Stimulated activated CD8-positive, alpha-beta memory T cell treated with anti-CD3 and anti-CD28 coated beads, Interleukin-12 subunit alpha, Interleukin-12 subunit beta, amount 100 ng/mL, for 4 hours (primary cell): ENCODE measurements at places on chromosomes 3 and 15.

DNA sequence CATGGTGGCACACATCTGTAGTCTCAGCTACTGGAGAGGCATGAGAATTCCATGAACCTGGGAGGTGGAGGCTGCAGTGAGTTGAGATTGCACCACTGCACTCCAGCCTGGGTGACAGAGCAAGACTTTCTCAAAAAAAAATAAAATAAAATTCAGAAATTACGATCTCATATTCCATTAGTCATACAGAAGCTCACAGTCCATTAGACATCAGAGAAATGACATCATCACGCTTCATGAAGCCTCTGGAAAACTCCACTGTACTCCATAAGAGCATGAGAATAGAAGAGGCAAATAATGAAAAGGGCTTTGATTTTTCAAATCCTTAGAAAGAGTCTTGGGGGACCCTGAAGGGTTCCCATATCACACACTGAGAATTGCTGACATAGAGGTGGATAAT, 145.0 kb upstream of the MITF start:
- no peak for DNase-seq

- no peak for DNase-seq
Measured at GRCh38 chr3:170081079-170081741, 43.4 kb downstream of the GPR160 start.

DNA sequence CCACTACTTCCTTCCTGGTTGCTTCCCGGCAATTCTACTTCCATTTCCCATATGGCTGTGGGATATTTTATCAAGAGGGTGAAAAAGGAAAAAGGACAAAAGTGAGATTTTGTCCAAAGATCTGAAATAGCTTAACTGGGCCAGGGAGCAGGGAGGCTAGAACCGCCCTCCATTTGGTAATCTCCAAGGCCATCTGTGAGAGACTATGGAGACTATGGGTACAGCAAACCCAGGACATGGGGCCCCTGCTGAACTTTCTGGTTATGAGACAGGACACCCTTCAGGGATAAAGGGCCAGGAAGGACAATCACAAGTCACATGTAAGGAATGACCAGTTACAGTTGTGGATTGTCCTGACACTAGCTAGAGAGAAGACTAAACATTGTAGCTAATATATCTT, 24.3 kb downstream of the ZSCAN2 start:
- DNase-seq: no peak

DNA sequence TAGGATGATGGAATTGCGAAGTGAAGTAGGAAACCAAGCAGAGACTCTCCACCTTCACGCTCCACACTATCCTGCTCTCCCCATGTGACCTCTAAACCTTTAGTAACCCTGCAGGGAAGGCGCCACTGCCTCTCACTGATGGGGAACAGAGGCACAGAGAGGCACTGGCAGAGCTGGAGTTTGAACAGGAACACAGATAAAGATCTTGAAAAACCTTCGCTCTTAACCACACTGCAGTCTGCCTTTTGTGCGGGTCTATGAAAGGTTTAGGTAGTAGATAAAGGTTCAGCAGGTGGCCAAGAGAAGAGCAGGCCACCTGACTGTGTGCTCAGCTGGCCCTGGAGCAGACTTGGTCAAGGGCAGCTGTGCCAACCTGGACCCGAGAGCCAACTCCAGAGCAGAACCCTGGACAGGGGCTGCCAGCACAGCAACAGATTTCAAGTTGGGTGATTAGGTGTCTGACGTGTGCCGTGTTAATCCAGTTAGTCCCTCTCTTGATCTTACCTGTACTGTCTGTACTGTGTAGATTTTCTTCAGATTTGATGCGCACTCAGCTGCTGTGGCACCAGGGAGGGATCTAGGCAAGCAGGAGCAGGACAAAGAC, 15.2 kb downstream of the EIF4E3 start:
- no peak for DNase-seq

DNA sequence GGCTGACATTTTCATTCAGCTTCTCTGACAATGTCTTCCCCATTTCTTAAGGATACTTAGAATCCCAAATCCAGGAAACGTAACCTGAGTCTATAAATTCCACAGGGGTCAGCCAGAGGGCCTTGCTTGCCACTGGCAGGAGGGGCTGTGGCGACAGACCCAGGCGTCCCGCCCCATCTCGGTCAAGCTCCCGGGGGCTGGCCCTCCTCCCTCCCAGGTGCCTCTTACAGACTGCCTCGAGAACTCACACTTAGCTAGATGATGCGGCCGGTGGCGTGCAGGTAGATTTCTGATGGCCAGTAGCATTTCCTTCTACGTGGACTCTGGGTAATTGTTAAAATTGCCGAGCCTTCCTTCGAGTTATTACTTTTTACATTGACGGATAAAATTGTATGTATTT, 172.5 kb downstream of the NSMCE3 start:
- DNase-seq: no peak

- DNase-seq: no peak
Measured at GRCh38 chr3:13322324-13322723, 97.8 kb downstream of the NUP210 start.

GRCh38 chr3:20310629-20311028, 124.6 kb upstream of the SGO1 start:
- DNase-seq: no peak

DNA sequence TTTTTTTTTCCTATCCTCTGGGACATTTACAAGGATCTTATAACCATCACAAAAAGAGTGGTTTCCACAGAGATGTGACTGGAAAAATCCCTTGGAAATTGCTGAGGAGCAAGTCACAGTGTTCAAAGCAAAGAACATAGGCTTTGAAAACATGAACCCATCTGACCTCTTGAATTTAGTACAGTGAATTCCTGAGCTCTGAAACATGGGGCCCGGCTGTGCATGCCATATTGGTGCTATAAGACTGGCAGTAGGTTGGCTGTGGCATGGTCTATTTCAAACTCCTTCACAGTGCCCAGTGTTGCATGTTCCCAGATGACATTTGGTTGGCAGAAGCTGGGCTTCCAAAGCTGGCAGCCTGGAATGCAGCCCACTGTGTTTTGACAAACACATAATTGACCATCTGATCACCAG, 202.2 kb downstream of the TIGIT start:
- DNase-seq: no peak

DNA sequence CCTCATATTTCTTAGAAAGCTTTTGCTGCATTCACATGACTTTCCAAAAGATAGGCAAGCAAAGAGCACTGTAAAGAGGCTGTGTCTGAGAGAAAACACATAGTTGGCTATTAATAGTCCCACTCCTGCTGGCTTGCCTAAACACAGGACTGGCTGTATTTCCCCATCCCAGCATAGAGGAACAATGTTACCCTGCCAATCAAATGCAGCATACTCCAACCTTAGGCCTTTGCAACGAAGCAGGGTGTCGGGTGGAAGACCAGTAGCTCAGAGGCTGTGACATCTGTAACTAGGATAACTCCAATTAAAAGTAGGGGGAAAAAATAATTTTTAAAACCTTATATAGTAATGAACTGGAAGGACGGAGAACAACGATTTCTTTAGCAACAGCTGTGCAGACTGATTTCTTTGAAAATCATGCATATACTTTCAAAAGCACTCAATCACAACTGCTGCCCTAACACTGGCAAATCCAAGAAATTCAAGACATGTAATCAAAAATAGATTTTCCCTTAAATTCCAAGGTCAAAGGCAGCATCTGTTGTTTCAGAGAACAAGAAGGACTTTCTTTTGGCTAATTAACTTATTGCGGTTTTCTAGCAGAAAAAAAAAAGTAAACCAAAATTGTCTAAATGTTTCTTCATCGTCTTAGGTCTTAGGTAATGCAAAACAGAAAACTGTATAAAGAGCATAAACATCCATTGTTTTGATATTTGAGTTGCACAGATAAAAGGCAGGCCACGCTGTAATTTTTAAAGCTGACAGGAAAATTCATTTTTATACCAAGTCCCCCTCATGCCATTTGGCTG, 139.3 kb downstream of the TNIK start:
- no peak for DNase-seq

GRCh38 chr15:62565634-62566026, 400.5 kb upstream of the C2CD4B start:
- DNase-seq: no peak

DNA sequence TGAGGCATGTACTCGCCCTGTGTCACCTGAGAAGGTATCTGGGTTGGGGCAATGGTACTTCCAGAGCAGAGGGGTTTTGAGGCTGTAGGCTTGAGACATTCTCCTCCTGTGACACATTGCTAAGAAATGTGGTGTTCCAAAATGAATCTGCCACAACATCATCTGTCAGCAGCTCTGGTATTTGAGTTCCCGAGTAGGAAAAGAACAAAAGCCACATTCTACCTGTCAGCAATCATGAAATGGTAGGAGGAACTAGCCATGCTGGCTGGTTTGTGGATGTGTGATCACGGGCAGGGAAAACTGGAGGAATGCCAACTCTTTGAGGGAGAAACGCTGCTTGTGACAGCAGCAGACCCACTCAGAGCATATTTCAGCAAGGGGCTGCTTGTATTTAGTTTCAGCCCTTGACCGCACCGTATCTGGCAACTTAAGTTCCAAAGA, 579.4 kb upstream of the TBL1XR1 start:
- DNase-seq: no peak

DNA sequence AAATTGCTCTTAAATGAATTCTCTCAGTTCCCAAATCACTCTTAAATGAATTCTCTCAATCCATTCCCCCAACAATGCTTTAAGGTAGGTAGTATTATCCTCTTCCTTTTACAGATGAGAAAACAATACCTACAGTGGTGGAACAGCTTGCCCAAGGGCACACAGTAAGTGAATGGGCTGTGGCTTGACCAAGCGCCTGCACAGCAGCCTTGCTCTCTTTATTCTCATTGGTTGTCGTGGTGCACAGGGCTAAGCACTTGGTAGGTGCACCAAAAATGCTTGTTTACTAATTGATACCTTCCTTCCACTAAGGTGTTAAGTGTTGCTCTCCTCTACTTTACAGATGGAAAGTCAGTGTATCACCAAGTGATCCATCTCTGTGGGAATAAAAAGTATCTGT, 43.3 kb downstream of the FAM43A start:
- no peak for DNase-seq

- DNase-seq: no peak
Measured at GRCh38 chr15:73684581-73685455, 635 bp downstream of the CD276 start.

- DNase-seq: no peak
Measured at GRCh38 chr15:72827226-72827625, 43.7 kb upstream of the ADPGK start.

- no peak for DNase-seq
Measured at GRCh38 chr3:127026661-127027060, 43.7 kb downstream of the PLXNA1 start.

DNA sequence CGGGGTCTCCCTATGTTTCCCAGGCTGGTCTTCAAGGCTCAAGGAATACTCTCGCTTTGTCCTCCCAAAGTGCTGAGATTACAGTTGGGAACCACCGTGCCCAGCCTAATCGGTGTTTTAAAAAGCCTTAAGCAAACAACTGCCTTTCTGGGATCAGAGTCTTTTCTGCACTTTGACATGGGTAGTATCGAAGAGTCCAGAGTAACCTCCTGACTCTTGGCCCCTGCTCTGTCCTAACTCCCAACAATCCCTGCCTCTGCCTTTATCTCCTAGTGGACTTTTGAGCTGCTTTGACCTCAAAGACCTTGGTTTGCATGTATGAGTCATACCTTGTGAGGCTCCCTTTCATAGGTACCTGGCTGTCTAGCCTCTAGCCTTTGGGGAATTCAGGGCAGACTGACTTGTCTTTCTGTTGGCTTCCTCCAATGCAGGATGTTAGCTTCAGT, 21.0 kb upstream of the HACD2 start:
- DNase-seq: no peak

- no peak for DNase-seq
Measured at GRCh38 chr15:48002767-48003166, 118.0 kb upstream of the SLC24A5 start.

GRCh38 chr3:64848822-64849221, 161.0 kb upstream of the ADAMTS9 start:
- DNase-seq: no peak

DNA sequence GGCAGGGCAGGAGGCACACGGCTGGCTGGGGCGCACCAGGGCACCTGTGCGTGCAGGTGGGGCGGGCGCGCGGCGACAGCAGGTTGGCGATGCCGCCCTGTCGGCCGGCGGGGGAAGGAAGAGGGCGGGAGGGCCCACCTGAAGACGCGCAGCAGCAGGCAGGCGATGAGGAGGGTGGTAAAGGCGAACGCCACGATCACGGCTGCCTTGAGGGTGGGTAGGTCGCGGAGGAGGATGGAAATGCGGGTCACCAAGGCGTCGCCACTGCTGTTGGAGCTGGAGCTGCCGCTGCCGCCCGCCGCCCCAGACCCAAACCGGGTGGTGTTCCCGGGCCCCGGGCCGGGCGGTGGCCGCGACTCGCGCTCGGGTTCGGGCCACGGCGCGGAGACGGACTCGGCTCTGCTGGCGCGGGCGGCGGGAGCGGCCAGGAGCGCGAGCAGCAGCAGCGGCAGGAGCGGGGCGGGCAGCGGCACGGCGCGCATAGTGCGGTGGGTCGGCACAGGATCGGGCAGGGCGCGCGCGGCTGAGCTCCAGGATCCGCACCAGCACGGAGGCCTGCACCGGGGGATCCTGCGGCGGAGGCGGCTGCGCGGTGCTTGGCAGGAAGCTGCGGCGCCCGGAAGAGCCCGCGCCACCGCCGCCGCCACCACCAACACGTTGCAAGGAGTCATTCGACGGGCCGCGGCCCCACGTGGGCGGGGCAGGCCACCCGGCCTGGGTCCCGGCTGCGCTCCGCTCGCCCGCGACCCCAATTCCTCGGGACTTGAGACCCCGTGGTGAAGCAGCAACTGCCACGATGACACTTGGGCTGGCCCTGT, at the start of gene FAM174B:
Gene FAM174B, minus strand, starts transcription at position 598 of the 818 bp plus-strand sequence.
- no peak for DNase-seq

GRCh38 chr3:71163198-71163918, 420.2 kb downstream of the FOXP1 start:
- DNase-seq: no peak

GRCh38 chr3:115922681-115923347, 299.5 kb downstream of the GAP43 start:
- DNase-seq: no peak

DNA sequence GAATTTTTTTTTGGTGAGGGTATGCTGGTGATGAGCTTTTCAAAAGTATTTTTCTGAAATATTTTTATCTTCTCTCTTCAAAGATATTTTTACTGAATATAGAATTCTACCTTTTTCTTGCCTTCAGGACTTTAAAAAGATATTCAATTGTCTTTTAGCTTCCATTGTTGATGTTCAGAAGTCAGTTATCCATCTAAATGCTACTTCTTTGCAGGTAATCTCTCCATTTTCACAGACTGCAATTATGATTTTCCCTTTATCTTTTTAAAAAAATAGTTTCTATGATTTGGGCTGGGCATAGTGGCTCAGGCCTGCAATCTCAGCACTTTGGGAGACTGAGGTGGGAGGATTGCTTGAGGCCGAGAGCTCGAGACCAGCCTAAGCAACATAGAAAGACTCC, 222.4 kb downstream of the IL20RB start:
- DNase-seq: no peak

- no peak for DNase-seq
Measured at GRCh38 chr3:71650372-71650771, 66.8 kb upstream of the FOXP1 start.
